RPMI7951 (cell line): ENCODE measurements at places on chromosomes 2 and 18. TPM values are rescaled to one million over a fixed set of nuclear protein-coding genes. Genes with fewer than 3 reads are reported as not detected.

Gene MSGN1
- not detected in 2 replicates for total RNA-seq

Gene EFR3B
- 0.60 and 1.1 TPM in 2 replicates for total RNA-seq

Gene CPO
- not detected in 2 replicates for total RNA-seq

Gene ETAA1
- total RNA-seq: 20.7 and 26.3 TPM in 2 replicates

Gene GEN1
- 20.4 and 31.7 TPM in 2 replicates for total RNA-seq

Gene SERPINB10
- total RNA-seq: 0.10 and 0.60 TPM in 2 replicates

Gene FOXD4L1
- 0.10 TPM in 1 of 2 replicates, not detected in the other for total RNA-seq

Gene NEU2
- not detected in 2 replicates for total RNA-seq

Gene RNU2-63P
- total RNA-seq: not detected in 2 replicates

Gene VIL1
- total RNA-seq: not detected in 2 replicates

Gene LYG2
- not detected in 2 replicates for total RNA-seq

Gene NEB
- total RNA-seq: under 0.01 and 0.10 TPM in 2 replicates

Gene RNF144A
- total RNA-seq: 9.5 and 12.4 TPM in 2 replicates

Gene NPC1
- 17.3 and 17.9 TPM in 2 replicates for total RNA-seq

Gene SLC23A3
- total RNA-seq: 0.59 TPM in 1 of 2 replicates, not detected in the other

Gene DRC1
- total RNA-seq: 0.24 TPM in 1 of 2 replicates, not detected in the other

Gene MARCHF4
- total RNA-seq: 0.29 and 0.48 TPM in 2 replicates

Gene CRYGD
- not detected in 2 replicates for total RNA-seq

Gene DARS1
- total RNA-seq: 201 and 222 TPM in 2 replicates

Gene AOX1
- total RNA-seq: 26.8 and 27.5 TPM in 2 replicates

Gene SPP2
- not detected in 2 replicates for total RNA-seq

Gene TMEM178A
- total RNA-seq: 0.10 TPM in 1 of 2 replicates, not detected in the other
